ENCODE measurements at places on chromosomes 1 and 21.

GRCh38 chr1:94612525-94613204 lies 71.1 kb upstream of the F3 start:
- no peak for DNase-seq

DNA sequence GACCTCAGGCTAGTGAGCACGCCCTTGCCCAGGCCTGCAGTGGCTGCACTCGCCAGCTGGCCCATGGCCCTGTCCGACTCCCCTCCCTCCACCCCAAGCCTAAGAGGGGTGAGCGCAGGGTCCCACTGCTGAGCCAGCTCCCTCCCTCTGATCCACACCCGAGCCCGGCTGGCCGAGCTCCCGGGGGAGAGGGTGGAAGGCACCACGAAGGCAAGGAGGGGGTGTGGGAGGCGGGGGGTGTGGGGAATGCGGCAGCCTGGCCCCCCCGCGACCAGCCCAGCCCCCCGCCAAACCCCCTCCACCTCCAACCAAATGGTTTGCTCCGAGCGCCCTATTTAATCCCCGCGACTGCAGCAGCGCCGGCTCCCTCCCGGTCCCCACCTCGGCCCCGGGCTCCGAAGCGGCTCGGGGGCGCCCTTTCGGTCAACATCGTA lies at the start of gene CADM3:
Gene CADM3, plus strand, starts transcription at position 362 of the 434 bp plus-strand sequence. CDS start 151 bp downstream, outside the sequence.
- no peak for DNase-seq

DNA sequence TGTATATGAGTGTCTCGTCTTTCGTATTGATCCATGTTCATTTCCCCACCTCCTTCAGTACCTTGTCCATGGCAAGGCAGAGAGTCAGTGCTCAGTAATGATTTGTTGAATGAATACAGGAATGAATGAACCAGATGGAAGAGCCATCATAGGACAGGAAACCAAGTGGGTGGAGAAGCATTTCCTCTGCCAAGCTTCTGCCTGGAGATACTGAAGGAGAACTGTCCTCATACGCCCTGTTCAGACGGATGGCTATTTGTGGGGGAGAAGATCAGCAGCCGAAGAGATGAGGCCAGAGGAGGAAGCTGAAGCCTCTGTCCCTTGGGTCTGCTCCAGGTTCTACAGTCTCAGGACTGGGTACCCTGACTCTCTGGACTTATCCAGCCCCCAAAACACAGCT lies 5.8 kb downstream of the FAM43B start:
- no peak for DNase-seq

DNA sequence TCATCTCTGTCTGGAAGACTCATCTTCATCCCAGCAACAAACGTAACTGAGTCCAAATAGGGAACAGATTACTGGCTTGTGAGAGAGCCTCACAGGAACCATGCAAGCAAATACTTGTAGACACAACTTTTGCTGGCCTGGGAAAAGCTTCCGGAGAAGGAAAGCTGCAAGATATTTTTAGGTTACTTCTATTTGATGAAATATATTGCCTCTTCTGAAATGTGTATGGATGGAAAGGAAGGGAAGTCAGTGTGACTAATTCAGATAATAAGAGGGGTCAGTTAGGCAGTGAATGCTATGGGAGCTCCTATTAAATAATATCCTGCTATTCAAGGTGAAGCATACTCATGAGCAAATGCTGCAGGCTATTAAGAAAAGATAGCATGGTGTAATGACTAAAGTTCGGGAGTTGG lies 20.4 kb upstream of the FGGY start:
- no peak for DNase-seq

DNA sequence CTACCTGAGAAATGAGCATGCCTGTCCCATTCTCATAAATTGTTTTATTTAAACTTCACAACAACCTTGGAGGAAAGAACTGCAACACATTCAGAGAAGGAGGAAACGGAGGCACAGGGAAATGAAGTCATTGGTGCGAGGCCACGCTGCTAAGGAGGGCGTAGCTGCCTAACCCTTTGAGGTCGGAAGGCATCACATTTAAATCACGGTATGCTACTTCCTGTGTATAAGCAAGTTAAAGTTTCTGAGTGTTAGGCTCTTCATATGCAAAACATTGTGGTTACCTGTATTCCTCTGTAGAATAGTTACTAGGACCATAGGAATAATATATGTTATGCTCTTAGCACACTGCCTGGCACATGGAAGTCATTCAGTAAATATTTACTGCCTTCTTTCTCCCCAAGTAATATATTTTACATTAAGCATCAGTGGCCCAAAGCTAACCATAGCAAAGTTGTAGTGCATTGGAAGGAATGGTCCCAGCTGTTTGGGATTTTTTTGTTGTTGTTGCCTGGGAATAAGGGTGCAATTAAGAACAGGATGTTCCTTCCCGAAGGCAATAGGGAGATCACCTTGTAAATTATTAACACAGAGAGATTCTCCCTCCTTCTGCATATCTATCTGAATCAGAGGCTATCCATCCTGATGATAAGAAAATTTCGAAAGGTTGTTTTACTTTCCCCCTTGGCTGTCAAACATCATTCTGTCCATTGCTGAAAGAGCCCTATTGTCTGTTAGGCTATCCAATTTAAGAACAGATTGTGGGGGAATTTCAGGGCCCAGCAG lies 192.2 kb upstream of the C8B start:
- no peak for DNase-seq

GRCh38 chr1:13732971-13733667 lies 33.1 kb downstream of the PRDM2 start:
- peak; percentile 54 for DNase-seq

GRCh38 chr1:76500116-76500515 lies 367.2 kb upstream of the ST6GALNAC5 start:
- DNase-seq, result no peak

- no peak for DNase-seq
Measured at GRCh38 chr1:247296599-247297180, 35.0 kb downstream of the ZNF496 start.

DNA sequence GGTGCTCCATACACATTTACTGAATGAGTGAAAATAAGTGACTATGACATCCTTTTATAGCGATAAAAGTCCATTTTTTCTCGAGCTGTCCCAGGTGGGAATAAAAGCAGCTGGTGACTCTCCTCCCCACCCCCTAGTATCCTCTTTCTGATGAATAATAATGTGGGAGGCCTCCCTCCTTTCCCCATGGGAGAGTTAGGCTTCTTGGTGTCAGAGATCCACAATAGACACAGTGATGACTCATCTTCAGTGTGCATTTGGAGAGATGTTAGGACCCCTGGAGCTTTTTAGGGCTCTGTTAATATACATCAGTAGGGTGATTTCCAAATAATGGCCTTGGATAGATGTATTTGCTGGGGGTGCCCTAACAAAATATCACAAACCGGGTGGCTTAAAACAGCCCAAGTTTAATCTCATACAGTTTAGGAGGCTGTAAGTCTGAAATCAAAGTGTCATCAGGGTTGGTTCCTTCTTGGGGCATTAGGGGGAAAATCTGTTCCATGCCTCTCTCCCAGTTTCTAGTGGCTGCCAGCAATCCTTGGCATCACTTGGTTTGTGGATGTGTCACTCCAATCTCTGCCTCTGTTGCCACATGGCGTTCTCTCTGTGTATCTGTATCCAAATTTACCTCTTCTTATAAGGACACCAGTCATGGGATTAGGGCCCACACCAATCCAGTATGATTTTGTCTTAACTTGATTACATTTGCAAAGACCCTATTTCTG lies 4.4 kb upstream of the PHC2 start:
- DNase-seq, result no peak

GRCh38 chr1:16063921-16064320 lies 9.5 kb downstream of the FAM131C start:
- no peak for DNase-seq

GRCh38 chr1:198711837-198712236 lies 73.0 kb downstream of the PTPRC start:
- DNase-seq, result no peak

DNA sequence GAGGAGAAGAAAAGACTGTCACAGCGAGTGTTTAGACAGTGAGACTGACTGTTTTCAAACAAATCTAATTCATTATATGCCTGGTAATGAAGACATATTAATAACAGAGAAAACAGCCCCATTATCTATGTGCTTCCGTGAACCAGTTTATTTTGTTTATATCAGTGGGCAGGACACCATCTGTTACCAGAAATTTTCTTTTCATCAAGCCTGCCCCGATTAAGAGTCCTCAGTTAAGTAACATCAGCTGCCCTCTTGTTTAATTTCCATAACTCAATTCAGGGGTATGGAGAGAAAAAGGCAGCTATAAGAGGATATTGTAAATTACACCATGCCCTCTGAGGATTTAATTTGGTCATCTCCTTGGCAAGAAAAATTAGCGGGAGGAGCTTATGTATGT lies 94.0 kb downstream of the TMEM200B start:
- no peak for DNase-seq

DNA sequence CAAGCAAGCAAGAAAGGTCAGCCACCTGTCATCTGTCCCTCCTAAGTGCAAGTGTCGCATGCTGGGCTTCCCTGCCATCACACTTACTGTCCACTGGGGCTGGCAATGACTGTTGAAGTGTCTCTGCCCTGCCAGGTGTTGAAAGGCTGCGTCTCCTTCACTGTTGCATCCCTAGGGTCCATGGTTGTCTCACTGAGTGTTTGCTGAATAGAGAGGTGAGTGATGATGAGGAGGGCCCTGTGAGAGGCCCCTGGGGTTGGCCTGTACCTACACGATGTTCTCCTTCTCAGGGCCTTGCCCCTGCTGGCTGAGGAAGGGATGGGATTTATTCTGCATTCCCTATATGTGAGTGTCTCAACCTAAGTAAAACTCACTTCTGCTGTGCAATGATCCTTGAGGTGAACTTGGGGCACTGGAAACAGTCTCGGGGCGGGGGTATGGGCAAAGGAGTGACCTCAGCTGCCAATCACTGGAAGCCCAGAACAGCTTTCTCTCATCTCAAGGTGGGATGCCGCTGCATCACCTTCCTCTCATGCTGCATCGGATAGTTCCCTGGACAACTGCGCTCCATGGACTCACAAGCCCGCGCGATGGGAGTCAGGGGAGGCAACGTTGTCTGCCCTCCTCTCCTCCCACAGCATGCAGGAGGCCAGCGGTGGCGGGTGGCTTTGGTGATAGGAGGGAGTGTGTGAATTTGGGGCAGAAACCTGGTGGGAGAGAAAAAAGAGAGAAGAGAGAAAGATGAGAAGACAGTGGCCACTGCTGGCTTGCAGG lies 35.8 kb upstream of the SOX13 start:
- no peak for DNase-seq

DNA sequence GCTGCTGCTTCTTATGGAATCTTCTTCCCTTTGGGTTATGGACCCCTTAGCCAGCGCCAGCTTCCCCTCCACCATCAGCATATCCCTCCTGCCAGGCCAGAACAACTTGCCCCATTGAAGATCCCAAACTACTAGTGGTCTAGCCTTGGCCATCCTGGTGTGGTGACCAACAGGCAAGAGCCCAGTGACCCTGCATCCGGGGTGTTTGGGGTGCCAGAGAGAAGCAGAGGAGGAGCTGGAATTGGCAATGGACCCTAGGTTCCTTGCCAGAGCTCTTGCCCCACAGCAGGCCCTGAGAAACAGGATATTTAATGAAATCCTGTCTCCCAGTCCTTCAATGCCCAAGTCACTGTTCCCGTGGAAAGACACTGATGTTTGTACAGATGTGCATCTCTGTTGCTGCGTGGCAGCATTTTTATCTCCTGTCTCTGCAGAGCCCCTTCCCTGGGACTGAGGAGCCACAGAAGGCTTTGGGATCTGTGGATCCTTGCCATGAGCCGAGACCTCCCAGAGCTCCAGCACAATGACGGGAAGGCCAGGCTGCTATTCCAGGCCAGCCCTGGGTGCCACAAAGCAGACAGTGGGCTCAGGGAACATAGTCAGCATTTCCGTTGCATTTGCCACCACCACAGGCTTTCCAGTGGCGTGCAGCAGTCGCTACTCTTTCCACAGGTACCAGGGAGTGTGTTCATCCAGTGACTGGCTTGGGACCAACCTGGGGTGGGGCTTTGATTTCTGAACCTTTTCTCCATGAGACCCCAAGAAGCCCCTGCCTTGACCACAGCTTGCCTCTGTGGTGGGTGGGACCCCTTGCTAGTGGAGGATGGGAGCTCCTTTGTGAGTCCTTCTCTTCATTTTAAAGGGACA lies 21.6 kb downstream of the NAV1 start:
- no peak for DNase-seq

GRCh38 chr1:156767879-156768604 lies 707 bp downstream of the PRCC start:
- DNase-seq, result peak; percentile 36

GRCh38 chr1:79679916-79680315 lies 673.4 kb upstream of the ADGRL4 start:
- DNase-seq, result no peak

GRCh38 chr1:200338451-200338850 lies 71.4 kb downstream of the ZNF281 start:
- no peak for DNase-seq

GRCh38 chr1:182781841-182782586 lies 7.6 kb upstream of the NPL start:
- DNase-seq, result peak; percentile 86

- no peak for DNase-seq
Measured at GRCh38 chr1:2215329-2215728, 12.8 kb upstream of the SKI start.

DNA sequence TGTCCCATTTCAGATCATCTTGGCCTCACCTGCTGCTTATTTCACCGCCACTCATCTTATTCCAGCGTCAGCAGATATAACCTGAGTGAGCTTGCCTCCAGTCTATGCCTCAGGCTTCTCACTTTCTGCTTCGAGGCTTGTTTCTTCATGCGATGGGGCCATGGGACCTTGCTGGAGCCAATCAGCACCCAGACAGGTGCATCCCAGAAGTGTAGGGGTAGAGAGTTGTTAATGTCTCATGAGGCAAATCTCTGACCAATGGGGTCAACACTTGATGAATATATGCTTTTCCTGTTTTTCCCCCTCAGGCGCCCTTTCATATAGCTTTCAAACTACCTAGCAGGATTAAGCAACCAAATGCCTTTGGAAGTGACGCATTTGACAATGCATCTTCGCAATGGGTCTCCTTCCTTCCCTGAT lies 935 bp upstream of the YIPF1 start:
- DNase-seq, result no peak

DNA sequence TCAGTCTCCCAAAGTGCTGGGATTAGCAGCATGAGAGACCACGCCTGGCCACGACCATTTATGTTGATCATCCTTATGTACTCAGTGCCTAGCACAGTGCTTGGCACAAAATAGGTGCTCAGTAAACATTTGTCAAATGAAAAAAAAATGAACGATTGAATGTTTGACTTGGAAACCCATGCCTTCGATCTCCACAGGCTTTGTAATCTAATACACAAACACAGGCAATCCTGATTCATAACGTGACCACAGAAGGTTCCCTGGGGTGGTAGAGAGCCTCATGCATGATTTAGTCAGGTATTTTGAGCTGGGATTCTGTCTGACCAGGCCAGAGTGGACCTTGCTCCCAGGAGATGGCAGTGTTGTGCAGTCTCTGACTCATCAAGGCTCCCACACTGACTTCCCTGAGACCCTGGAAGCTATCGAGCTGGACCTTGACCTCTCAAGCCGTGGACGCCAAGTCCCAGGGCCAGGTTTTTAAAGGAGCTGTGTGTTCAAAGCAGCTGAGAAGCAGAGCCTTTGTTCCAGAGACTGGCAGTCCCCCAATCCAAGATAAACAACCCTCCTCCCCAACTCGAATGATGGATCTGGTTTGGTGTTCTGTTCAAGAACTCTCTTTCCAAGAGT lies 81.1 kb downstream of the PGM1 start:
- peak; percentile 44 for DNase-seq
